ENCODE measurements at places on chromosomes 5 and 9.

DNA sequence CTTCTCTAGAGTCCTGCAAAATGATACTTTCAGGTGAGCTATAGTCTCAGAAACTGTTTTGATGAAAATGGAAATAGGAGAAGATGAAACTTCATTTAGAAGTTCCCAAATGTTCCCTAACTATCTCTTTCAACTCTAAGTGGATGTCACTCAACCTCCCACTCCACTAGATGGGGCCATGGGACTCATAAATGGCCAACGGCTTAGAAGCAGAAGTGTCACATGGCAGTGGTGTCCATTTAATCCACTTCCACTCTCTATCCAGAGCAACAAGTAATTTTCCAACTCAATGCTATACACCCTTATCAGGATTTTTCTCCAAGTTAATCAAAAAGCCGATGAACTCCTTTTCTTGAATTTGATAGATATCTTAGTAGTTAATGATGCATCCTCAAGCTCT lies 295.7 kb downstream of the EDIL3 start:
- DNase-seq = no peak

GRCh38 chr9:127035948-127036347 lies 86.5 kb downstream of the ANGPTL2 start:
- DNase-seq = no peak

DNA sequence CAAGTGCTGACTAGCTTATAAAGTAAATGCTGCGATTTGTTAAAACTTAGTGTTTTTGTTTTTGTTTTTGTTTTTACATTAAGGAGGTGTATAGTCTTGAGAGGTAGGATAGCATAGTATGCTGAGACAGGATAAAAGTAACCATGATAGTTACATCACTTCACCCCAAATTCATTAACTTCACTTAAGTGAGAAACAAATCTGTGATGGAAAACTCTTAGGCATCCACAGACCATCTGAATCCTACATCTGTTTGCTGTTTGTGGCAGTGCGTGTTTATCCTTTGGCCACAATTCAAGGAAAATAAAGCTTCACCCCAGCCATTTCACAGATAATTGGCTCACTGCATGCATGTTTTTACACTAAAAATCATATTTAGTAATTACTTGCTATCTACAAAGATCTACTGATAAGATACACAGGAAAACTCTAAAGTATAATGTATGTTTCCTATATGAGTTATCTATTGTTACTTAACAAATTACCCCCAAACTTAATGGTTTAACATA lies 82.0 kb downstream of the ZNF622 start:
- DNase-seq = no peak

DNA sequence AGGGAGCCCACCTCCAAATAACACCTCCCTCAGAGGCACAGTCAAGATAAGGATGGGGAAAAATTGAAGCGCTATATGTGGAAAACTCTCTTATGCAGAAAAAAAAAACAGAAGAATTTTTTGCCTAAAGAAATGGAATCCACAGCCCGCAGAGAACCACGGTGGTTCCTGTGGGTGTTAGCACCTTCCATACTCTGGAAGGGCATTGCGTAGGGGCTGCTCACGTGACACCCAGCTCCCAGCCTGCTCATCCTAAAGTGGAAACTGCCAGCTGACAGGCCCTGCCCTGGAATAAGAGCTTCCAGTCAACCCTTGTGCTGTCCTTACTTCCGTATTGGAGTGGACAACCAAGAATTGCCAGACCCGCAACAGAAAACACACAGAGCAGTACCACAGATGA lies 142.5 kb downstream of the FSTL4 start:
- no peak for DNase-seq

DNA sequence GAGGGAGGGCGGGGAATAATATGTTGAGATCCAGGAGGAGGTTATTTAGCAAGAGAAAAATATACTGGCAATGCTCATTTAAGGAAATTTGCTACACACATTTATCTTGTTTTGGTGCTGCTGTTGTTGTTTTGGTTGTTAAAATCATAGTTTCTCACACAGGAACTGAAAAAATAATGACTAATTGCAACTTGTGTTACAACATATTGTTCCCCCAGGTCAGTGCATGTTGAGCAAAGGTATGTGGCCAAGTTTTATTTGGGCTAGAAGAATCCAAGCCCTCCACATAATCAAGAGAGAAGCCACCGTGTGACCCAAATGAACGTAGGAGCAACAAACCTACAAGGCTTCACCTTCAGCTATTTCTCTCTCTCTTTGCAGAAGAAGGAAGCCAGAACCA lies 220.3 kb upstream of the DAPK1 start:
- DNase-seq = no peak

DNA sequence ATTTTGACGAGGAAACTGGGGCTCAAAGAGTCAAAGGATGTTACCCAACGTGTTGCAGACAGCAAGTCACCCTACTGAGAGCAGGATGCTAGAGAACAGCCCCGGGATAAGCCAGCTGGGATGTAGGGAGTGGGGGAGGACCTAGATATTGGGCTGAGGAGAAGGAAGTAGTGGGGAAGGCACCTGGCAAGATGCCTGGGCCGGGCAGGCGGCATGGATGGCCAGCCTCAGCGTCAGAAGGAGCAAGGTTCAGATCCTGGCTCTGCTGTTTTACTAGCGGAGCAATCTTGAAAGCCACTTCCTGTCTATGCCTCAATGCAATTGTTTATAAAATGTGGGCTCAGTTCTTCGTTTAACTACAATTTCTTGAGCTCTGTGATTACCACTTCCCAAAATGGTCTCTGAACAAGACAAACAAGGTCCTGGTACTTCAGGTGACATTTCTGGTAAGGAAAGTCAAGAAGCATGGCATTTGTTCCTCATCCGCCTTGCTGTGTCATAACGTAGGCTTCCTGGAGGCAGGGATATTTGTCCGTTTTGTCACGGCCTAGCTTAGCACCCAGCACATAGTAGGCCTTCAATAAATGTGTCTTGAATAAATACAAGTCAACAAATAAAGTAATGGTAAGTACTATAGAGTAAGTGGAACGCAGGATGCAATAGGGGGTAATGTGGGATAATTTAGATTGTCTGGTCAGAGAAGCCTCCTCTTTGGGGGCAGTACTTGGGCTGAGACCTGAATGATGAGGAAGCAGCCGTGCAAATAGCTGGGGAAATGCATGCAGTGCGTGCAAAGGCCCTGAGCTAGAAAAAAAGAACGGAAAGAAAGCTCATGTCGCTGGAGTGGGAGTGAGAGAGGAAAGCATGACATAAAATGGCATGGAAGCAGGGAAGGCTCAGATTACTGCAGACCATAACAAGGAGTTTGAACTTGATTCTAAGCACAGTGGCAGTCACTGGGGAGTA lies 70.5 kb downstream of the SMIM23 start:
- no peak for DNase-seq

DNA sequence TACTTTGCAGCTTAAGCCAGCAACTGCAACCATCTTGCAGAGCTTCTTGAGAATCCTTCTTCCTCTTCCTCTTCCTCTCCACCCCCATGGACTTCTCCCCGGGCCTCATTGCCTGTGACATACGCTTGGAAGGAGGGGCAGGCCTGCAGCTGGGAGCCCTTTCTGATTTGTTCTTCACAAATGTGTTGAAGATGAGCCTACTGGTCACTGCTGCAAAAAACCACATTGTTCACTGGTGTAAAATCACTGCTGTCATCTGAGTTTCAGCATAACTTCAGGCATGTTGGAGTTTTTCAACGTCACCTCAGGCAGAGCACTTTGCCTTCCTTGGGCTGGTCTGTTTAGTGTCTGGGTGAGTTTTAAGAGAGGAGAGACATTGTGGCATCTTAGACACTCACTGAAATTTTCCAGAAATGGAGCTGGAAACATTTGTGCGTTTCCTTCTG lies 7.9 kb downstream of the TJP2 start:
- no peak for DNase-seq

GRCh38 chr5:65047948-65048690 lies 279.4 kb downstream of the CWC27 start:
- no peak for DNase-seq

GRCh38 chr9:128558431-128559310 lies 6.3 kb downstream of the SPTAN1 start:
- DNase-seq = peak; percentile 48

GRCh38 chr5:111668477-111669414 lies 88.2 kb downstream of the NREP start:
- DNase-seq = no peak

DNA sequence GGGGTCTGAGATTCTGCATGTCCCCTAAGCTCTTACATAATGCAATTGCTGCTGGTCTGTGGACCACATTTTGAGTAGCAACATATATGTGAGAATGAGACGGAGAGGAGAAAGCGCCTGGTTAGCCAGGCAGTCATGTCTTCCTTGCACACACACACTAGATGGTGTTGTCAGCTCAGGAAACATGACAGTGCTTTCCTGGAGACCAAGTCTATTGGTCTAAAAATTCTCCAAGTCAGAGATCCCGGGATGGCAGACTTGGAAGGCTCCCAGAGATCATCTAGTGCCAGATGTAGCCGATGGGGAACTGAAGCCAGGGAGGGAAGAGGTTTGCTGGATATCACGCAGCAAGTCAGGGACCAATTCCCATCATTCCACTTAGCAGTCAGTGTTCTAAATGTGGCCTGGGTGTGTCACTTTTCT lies 53.4 kb downstream of the GALNT12 start:
- no peak for DNase-seq

Data from activated T-cell treated with anti-CD3 and anti-CD28 coated beads, Interleukin-2, amount 50 U/mL, for 1 hour (primary cell).